ENCODE measurements at places on chromosomes 6 and 20. TPM values are rescaled to one million over a fixed set of nuclear protein-coding genes. Genes with fewer than 3 reads are reported as not detected.

DNA sequence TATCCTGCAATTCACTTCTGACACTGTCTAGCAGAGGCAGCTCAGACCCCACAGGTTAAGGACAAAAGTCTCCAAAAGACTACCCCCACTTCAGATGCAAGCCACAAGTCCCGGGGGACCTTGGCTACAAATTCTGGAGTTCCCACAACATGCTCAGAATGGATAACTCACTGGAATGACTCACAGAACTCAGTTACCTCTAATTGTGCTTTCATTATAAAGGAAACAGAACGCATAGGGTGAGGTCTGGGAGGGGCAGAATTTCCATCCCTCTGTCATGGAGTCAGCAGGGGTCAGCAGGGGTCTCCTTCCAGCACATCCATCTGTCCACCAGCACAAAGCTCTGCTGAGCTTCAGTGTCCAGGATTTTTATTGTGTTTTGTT lies 184.2 kb downstream of the CDH4 start:
- no peak for DNase-seq

DNA sequence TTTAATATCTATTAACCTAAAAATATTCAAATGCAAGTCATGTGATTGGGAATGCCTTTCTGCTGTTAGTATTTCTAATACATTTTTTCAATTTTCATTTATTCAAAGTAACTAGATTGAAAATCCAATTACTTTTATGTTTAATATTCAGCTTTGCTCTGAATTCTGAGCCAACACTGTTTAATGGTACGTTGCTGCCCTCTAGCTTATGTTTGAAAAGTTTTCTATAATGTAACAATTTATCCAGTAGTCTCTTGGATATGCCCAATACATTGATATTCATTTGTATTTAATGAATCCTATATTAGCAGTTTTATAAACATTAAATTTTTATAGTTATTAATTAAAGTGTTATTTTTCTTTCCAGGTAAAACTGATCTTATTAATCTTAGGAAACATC lies 47.4 kb downstream of the LGSN start:
- no peak for DNase-seq

DNA sequence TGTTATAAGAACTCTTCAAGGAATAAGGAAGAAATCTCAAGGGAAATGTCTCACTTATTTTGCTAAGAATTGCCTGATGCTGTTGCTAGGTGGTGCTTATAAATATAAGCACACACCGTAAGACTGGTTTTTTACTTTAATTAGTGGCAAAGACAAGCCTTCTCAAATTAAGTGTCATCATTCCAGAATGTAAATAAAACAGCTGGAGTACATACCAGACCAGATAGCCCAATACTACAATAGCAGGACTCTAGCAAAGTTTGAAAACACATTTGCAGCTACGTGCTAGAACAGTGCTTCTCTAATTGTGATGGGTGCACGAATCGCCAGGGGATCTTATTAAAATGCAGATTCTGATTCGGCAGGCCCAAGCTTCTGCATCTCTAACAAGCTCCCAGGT lies 6.8 kb downstream of the CNKSR3 start:
- no peak for DNase-seq

DNA sequence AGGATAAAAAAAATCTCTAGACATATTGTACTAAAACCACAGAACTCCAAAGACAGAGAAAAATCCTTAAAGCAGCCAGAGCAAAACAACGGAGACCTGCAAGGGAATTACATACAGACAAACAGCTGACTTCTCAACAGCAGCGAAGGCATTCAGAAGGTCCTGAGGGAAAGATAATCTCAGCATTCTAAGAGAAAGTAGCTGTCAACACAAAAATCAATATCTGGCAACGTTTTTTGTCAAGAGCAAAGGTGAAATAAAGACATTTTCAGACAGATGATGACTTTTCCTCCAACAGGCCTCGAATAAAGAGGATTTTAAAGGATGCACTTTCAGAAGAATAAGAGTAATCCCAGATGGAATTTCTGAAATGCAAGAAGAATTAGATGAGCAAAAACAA lies 6.1 kb upstream of the SCGN start:
- DNase-seq = no peak

DNA sequence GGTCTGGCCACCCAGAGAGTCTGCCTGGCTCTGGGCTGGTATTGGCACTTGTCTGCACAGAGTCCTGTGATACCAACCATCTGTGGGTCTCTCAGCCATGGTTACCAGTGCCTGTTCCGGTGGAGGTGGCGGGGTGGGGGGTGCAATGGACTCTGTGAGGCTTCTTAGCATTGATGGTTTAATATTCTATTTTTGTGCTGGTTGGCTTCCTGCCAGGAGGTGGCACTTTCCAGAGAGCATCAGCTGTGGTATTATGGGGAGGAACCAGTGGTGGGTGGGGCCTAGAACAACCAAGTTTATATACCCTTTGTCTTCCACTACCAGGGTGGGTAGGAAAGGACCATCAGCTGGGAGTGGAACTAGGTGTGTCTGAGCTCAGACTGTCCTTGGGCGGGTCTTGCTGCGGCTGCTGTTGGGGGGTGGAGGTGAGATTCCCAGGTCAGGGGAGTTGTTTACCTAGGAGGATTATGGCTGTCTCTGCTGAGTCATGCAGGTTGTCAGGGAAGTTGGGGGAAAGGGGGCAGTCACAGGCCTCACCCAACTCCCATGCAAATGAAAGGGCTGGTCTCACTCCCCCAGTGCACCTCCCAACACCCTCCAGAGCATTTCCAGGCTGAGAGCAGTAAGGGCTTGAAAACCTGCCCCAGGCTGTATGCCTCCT lies 117.5 kb downstream of the FLRT3 start:
- DNase-seq = no peak

- DNase-seq = no peak
These were observed 710 bp upstream of the ZNF343 start for GRCh38 chr20:2509468-2509781.

GRCh38 chr6:157800420-157801237 lies 22.4 kb upstream of the SNX9 start:
- peak; percentile 70 for DNase-seq

GRCh38 chr6:284486-284885 lies 7.8 kb upstream of the DUSP22 start:
- no peak for DNase-seq

DNA sequence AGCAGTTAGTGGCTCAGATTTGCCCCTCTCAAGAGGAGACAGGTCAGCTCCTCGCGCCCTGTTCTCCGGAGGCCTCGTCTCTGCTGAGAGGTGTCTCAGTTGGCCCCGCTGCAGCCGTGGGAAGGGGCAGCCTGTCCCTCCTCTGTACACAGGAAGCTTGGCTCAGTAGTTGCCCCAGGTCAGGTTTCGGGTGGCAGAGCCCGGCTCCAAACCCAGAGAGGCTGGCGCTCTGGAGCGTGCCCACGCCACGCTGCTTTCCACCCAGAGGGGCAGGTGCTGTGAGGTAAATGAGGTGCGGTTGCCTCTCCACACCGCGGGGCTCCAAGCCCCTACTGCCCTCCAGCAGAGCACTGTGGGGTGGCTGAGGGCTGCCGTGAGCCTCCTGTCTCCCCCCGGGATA lies 16.0 kb downstream of the DYNLT1 start:
- no peak for DNase-seq

DNA sequence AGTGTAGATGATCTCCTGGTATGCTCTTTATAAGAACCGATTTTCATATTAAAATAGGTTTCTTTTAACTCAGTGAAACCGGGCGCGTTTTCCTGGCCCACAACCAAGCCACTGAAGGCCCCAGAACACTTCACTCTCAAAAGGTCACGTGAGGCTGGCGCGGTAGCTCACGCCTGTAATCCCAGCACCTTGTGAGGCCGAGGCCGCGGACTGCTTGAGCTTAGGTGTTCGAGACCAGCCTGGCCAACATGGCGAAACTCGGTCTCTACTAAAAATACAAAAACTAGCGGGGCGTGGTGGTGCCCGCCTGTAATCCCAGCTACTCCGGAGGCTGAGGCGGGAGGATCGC lies 402 bp upstream of the TAF8 start:
- peak; percentile 79 for DNase-seq

DNA sequence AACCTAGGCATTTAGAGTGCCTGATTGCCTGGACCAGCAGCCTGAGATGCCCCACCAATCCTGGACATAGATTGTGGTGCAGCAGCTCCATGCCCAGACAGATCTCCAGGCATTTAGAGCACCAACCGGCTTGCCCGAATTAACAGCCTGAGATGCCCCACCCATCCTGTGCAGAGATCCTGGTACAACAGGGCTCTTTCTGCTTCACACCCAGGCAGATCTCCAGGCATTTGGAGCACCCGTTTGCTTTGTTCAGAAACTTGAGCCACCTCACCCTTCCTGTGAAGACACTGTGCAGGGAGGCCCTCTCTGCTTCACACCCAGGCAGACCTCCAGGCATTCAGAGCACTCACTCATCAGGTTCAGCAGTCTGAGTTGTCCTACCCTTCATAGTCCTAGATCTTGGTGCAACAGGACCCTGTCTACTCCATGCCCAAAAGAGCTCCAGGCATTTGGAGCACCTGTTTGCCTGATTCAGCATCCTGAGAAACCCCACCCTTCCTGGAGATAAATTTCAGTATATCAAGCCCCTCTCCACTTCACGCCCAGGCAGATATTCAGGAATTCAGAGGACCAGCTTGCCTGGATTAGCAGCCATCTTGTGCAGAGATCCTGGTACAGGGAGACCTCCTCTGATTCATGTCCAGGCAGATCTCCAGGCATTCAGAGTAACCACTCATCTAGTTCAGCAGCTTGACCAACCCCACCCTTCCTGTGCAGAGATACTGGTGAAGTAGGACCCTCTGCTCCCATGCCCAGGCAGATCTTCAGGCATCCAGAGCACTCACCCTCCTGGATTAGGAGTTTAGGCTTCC lies 189.2 kb upstream of the FERMT1 start:
- no peak for DNase-seq

- DNase-seq = no peak
These were observed 662.8 kb downstream of the TBC1D32 start for GRCh38 chr6:120671519-120671918.

DNA sequence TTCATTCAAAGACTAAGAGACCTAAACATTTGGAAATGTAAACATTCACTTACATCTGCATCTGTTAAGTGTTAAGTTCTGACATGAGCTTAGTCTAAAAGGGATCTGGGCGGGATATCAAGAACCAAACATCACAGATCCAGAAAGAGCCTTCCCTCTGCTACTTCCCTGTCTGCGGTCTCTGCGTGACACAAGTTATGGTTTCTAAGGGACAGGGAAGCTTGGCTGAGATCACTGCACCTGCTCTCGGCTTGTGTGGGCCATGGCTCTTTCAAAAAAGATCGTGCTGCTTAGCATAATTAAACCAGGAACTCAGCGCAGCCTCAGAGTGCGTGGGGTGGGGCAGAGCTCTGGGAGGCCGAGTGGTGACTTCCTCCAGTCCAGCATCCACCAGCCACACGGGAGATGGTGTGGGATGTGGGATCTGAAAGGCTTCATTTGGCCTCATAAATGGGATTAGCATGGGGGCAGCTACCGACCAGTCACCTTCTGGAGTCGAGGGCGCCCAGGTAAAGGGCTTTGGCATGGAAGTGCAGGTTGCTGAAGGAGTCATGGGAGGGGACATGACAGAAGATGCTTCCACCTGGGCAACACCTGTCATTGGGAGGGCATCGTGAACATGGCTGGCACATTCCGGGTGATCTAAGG lies 16.7 kb upstream of the RAMACL start:
- no peak for DNase-seq

DNA sequence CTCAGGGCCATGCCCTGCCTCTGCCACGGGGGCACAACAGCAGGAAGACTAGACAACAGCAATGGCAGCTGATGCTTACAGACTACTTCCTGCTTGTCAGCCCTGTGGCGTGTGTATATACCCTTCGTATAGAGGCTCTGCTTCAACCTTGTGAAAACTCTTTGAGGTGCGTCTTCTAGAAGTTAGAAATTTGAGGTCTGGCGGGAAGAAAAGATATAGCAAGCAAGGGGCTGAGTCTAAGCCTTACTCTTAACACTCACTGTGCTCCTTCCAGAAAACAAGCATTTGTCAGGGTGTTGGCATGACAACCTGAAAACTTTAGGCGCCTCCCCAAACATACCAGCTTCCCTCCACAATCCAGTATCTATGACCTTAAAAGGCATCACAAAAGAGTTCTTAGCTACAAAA lies 33.3 kb downstream of the JPH2 start:
- peak; percentile 21 for DNase-seq

DNA sequence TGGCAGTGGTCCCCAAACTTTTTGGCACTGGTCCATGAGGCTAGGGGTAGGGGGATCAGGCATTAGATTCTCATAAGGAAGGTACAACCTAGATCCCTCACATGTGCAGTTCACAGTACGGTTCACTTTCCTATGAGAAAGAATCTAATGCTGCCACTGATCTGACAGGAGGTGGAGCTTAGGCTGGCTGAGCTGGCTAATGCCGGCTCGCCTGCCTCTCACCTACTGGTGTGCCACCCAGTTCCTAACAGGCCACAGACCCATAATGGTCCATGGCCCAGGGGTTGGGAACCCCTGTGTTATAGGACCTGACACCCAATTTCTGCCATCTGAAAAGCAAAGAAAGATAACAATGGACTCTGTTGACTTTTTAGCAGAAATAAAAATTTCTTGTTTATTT lies 199.6 kb downstream of the GMPR start:
- peak; percentile 56 for DNase-seq

- no peak for DNase-seq
These were observed 66.5 kb downstream of the ELOVL5 start for GRCh38 chr6:53282234-53282633.

GRCh38 chr6:129609635-129610034 lies 100.3 kb downstream of the ARHGAP18 start:
- DNase-seq = no peak

GRCh38 chr6:169251371-169251802 lies 2.3 kb downstream of the THBS2 start:
- no peak for DNase-seq

- no peak for DNase-seq
These were observed 22.1 kb downstream of the NUDT3 start for GRCh38 chr6:34370361-34370760.

Gene RHAG
- not detected for total RNA-seq

Gene IL20RA
- not detected for total RNA-seq

Gene C6orf47
- 11.7 TPM for total RNA-seq

Gene COL20A1
- 0.04 TPM for total RNA-seq
